ENCODE measurements at places on chromosomes 12 and 14.
A peak's percentile ranks its signal among the peaks of the same experiment; 100 is the strongest.

DNA sequence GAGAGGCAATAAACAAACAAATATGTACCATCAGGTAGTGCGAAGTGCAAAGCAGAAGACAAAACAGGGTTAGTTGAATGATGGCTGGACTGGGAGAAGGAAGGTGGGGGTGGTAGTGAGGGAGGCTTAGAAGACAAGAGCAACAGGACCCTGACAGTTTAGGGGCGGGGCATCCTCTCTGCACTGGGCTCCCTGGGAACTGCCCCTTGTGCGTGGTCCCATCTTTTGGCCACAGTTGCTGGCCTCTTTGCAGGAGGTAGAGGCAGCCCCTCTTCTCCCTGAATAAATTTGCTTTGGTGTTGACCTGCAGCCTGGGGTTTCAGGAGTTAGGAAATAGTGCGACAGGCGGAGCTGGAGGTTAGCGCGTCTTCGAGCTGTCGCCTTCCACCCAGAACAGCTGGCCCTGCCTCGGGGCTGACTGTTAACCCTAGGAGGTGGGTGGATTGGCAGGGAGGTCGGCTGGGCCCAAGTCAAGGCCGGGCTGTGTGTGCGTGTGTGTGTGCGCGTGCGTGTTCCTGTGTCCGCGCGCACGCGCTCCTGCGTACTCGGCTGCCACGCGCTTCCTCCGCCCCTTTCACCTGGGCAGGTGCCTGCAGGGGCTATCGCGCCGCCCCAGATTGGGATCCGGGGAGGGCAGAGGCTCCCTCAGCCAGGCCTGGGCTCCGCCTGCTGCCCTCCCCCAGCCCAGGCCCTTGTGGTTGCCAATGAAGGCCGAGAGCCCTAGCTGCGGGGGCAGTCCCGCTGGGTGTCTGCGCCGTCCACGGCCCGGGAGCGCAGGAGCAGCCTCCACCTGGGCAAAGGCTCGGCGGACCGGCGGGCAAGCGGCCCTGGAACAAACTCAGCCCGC, 180.8 kb downstream of the ADCK1 start:
- no peak for DNase-seq

DNA sequence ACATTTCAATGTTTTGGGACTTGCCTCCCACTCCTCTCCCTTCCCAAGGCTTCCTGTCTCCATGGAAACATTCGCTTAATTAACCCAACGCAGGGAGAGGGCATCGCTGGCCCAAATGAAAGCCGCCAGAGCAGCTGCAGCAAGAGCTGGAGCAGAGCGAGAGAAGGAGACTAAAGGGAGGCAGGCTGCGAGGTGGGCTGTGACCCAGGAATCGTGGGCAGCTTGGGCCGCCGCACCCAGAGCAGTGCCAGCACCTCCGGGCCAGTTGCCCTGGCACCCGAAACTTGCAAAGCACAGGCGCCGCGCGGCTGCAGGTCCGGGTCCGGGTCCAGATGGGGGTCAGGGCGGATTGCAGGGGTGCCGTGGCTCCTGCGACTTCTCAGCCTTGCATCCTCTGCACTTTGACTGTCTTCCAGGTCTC, 43.5 kb upstream of the PTPRQ start:
- DNase-seq, result no peak

GRCh38 chr12:111254106-111254505, 114.8 kb downstream of the PHETA1 start:
- no peak for DNase-seq

- peak; percentile 43 for DNase-seq
Observed at GRCh38 chr14:49621114-49621881, 699 bp downstream of the MGAT2 start.

Data from stimulated activated CD4-positive, alpha-beta T cell treated with anti-CD3 and anti-CD28 coated beads, Interleukin-4, amount 100 ng/mL, for 4 hours (primary cell).